ENCODE measurements at places on chromosomes 2 and 18.

- peak; percentile 91 for DNase-seq
Measured at GRCh38 chr18:5543773-5544389, at the start of gene EPB41L3. EPB41L3 (minus strand) TSS chr18:5543997; CDS start chr18:5489183, 54,814 bp downstream.

DNA sequence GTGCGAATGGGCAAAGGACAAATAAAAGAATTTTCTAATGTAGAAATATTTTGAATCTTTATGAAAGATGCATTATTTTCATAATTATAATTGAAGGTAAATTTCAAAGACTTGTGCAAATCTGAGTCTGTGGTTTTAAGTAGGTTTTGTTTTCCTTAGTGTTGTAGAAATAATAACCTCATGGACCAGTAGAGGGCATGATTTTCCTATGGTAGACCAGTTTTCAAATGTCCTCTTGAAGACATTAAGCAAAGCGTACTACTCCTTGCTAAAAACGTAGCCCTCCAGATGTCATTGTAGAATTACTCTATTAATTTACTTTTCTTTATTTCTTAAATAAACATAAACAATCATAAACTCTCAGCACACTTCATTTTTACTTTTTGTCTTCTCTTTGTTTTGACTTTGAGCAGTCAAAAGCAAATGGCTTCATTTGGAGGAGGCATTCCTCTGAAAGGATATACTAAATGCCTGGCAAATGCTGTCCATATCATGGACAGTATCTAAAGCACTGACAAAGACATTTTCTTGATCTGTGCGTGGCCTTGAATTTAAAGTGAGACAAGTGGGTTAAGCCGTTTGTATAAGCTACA lies 85.8 kb upstream of the FAM237A start:
- DNase-seq = peak; percentile 45

GRCh38 chr2:65397122-65397521 lies 35.3 kb downstream of the SPRED2 start:
- DNase-seq = no peak

DNA sequence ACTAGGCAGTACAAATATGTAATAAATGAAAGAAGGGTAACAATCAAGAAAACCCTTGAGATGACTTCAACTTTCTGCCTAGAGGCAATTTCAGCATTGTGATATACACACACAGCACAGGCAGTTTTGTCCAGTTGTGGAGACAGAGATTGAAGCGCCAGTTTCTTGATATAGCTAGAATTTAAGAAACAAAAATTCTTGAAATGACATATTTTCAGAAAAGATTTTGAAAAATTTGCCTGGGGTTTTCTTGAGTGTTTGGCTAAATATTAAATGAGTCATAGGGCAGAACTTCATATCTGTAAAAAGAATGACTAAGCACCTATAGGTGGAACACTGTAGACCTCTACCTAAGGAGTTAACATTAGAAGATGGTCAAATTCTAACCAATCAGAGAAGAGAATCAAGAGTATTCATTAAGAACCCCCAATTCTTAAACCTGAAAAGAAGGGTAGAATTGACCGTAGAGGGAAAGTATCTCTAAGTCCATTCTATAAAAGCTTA lies 1266.8 kb upstream of the TMEFF2 start:
- DNase-seq = no peak

- DNase-seq = no peak
Measured at GRCh38 chr18:62030091-62030985, 137.5 kb upstream of the RNF152 start.

- no peak for DNase-seq
Measured at GRCh38 chr2:128372621-128373341, 54.1 kb upstream of the HS6ST1 start.

DNA sequence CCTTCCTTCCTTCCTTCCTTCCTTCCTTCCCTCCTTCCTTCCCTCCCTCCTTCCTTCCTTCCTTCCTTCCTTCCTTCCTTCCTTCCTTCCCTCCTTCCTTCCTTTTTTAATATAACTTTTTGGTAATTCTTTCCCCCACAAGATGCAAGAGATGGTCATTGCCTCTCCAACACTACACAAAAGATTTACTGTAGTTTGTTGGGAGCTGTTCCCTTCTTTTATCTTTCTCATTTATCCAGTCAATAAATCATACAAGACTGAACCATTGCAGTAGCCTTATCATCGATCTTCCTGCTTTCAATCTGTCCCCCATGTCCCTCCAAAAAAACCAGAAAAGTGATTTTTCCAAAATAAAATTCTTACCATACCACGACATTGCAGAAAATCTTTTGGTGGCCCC lies 8.2 kb downstream of the APCDD1 start:
- no peak for DNase-seq

DNA sequence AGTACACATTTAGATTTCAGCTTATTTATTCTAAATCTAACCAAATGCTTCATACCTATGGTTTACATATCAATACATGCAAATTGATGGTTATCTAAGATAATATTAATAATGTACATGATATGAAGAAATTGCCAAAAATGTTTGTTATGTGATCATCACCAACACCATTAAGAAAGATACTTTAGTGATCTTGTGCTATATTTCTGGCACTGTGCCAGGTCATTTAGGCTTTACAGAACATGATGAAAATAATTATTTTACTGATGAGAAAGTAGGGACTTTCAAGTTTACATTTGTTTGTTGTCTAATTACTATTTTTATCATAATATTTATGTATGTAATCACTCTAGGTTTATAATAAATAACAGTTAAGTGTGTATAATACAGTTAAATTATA lies 158.3 kb downstream of the GULP1 start:
- peak; percentile 15 for DNase-seq

DNA sequence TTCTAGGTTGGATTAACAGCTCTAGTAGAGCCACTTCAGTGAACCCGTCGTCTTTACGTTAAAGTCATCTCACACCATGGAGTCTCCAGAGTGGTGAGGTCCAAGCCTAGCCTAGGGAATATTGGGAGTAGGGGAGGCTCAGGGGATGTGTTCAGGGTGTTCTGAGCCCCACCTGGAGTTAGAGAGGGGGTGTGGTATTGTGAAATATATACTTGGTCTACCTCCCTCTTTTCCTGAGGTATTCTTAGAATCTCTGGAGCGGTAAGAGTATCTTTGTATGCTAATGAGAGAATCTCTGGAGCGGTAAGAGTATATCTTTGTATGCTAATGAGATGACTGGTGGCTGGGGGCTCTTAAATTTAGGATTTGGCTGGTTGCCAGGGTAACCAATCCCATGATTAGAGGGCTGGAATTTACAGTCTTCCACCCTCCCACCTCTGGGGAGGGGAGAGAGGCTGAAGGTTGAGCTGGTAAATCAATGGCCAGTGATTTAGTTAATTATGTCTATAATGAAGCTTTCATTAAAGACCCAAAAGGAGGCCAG lies 69.5 kb downstream of the INPP4A start:
- peak; percentile 42 for DNase-seq

DNA sequence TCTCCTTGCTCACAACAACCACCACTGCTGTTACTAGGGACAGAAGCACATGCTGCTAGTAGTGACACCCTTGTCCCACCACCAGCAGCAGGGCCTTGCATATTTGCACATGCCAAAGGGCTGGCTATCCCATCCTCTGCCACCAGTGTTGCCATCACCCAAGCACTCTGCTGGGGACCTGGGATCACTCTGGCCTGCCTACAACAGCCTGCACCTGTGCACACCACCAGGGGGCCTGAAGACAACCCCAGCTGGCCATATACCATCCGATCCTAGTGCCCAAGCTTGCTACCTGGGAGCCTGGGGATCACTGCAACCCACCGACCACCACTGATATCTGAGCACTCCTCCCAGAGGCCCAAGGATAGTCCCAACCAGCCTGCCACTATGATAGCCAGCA lies 99.9 kb upstream of the FANCL start:
- DNase-seq = no peak

DNA sequence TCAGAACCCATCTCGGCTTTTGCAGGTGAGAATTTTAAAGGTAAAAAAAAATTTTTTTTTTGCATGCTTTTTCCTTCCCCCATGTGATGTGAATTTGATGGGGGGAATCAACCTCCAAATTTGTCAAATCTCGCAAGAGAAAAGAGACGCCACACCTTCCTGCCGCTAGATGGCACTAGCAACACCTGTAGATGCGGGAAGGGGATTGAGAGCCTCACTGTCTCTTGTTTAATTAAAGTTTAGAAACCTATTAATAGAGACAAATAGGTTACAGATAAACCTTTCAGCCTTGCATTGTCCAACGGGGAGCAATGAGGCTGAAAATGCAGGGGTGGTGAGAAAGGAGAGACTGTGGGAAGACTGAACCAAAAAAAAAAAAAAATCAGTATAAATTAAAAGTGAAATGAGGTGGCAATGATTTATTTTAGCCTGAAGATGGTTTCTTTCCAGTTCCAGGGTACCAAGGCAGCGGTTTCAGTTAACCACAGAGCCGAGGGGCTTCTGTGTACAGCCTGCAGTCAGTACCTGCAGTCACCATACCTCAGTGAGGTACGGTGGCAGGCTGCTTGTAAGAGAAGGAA lies 84.6 kb downstream of the NRP2 start:
- DNase-seq = peak; percentile 65

DNA sequence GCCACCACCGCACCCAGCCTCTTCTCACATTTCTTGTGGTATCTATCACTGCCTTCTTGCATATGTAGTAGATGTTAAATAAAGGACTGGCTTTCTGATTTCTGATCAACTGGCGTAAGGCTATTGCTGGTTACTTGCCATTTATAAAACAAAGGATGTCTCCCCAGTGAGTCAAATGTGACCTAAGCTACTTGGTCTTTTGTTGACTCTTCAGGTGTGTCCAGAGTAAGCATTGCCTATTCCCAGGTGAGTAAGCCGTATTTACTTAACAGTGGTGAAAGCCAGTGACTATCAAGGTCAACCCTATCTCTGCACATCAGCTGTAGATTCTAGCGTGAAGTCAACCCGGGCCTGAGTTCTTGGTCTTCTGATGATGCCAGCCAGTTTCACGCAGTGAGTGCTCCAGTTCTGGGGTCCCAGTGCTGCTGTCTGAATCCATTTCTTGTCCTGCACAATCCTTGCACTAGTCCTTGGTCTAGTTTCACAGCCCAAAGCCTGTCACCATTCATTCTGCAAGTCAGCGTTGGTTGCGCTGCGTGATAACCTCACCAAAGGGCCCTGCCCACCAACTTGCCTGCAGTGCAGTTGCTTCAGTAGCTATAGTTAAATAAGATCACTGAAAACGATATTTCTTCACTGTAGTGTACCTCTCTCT lies 120.2 kb downstream of the GBX2 start:
- DNase-seq = peak; percentile 29

DNA sequence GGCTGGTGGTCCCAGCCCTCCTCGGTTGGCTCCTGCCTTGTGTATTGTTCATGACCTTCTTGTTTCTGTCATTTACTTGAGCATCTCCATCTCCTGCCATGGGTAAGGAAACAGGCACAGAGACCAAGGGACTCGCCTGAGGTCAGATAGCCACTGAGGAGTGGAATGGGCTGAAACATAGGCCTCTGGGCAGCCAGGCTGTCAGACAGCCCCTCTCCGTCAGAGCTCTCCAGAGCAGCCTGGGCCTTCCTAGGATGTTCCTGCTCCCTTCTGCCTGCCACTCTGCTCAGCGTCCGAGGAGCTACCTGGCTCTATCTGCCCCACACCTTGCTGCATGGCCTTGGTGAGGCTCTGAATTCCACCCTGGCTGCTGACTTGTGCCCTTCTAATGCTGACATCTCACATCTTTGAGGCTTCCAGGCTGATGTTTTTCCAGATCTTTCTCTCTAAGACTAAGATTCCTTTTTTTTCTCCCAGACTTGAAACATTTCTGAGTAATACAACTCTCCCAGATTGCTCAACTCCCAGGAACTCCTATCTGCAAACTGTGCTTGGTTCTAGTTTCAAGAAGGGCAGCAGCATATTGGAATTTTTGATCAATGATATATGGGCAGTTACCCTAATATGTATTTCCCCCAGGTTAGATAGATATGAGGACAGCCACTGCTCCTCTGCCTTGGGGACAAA lies 67.7 kb downstream of the MCFD2 start:
- DNase-seq = no peak

DNA sequence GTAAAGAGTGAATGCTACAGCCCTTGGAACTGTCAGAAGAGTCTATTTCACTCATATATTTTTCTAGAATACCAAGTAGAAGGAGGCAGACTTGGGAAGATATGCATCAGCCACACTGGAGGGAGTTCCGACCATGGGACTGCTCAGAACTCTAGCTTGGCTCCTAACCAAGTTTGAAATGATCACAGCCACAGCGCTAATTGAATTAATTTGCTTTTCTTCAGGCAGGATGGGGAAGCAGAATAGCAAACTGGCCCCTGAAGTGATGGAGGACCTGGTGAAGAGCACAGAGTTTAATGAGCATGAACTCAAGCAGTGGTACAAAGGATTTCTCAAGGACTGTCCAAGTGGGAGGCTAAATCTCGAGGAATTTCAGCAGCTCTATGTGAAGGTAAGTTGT lies 51.4 kb downstream of the VSNL1 start:
- DNase-seq = no peak

- peak; percentile 90 for DNase-seq
Measured at GRCh38 chr2:170227951-170228350, 50.0 kb downstream of the MYO3B start.

GRCh38 chr2:183078464-183079138 lies at the start of gene DUSP19:
DUSP19 (plus strand) TSS chr2:183078747; CDS start chr2:183078934, 187 bp downstream.
- peak; percentile 94 for DNase-seq

DNA sequence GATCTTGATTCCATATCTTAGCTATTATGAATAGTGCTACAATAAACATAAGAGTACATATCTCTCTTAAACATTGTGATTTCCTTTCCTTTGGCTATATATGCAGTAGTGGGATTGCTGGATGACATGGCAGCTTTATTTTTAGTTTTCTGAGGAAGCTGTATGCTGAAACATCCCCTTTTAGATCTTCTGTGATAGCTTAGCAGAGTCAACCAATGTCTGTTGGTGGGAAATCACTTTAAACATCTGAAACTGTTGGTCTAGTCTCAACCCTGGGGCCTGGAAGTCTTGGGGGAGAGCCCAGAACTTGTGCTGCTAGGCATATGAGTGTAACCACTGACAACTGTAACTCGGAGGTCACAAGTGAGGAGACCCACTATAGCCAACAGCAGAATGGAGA lies 378.6 kb upstream of the SLC14A2 start:
- no peak for DNase-seq

DNA sequence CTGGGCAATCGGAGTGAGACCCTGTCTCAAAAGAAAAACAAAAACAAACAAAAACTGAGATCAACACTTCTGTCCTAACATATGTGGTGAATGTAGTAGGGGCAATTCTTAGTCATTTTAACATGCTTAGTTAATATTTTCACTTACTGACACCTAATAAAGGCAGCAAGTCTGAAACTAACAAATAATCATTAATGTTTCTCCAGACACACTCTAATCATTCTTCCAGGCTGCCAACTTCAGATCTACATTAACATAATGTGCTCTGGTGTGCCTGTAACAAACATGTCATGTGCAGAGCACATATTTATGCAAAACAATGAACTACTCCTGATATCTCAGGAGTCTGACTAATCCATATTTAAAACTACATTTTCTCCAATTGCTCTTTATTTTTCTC lies 6.0 kb downstream of the KRCC1 start:
- no peak for DNase-seq

- DNase-seq = peak; percentile 38
Measured at GRCh38 chr2:97870396-97870843, 125.3 kb downstream of the TMEM131 start.

- no peak for DNase-seq
Measured at GRCh38 chr2:12950957-12951656, 234.4 kb downstream of the TRIB2 start.

- DNase-seq = peak; percentile 87
Measured at GRCh38 chr2:176140513-176141317, 10.6 kb upstream of the HOXD4 start.
